Activated CD8-positive, alpha-beta memory T cell treated with anti-CD3 and anti-CD28 coated beads for 1 hour (primary cell): ENCODE measurements at places on chromosomes 7 and 10.

DNA sequence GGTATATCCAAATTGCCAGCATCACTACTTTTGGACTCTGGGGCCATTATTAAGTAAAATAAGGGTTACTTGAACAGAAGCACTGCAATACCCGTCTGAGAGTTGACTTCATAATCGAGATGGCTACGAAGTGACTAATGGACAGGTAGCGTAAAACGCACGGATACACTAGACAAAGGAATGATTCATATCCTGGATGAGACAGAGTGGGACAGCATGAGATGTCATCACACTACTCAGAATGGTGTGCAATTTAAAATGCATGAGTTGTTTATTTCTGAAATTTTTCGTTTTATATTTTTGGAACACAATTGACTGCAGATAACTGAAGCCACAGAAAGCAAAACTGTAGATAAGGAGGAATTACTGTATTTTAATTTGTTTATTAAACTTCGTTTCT, 421.5 kb upstream of the LRGUK start:
- DNase-seq: no peak

DNA sequence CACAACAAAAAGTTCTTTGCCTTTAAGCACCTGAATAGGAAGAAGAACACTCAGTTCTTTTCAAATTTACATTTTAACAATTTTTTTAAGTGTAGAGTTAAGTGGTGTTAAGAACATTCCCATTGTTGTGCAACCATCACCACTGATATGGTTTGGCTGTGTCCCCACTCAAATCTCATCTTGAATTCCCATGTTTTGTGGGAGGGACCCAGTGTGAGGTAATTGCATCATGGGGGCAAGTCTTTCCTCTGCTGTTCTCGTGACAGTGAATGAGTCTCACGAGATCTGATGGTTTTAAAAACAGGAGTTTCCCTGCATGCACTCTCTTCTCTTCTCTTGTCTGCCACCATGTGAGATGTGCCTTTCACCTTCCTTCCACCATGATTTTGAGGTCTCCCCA, 155.7 kb downstream of the PLXNA4 start:
- DNase-seq: no peak

- no peak for DNase-seq
Observed at GRCh38 chr7:141362580-141363435, 188.4 kb upstream of the AGK start.

- DNase-seq: no peak
Observed at GRCh38 chr7:151427705-151428377, 12.1 kb downstream of the CRYGN start.

GRCh38 chr7:30201161-30201666, 66.4 kb downstream of the MTURN start:
- no peak for DNase-seq
